M059J (cell line): ENCODE measurements at places on chromosomes 2 and 18.

- no peak for DNase-seq
Observed at GRCh38 chr2:64234150-64234549, 89.9 kb upstream of the PELI1 start.

DNA sequence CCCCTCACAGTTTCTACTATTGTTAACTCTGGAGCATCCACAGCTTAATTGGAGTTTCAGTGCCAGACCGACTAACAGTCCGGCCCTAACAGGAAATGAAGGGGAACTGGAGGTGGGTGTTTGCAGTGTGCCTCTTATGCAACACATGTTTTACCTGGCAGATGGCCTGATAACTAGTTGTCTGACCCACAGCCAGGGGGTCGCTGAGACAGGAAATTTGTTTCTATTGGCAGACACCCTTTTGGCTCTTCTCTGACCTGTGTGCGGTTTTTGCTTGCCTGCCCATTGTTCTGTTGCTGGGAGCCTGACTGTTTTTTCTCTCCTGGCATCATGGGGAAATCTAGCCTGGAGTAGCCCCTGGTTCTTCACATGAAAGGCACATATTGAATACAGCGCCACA is 1329.8 kb downstream of the DSC3 start:
- DNase-seq: peak; percentile 6

- DNase-seq: no peak
Observed at GRCh38 chr2:61353909-61354308, 117.0 kb downstream of the USP34 start.

DNA sequence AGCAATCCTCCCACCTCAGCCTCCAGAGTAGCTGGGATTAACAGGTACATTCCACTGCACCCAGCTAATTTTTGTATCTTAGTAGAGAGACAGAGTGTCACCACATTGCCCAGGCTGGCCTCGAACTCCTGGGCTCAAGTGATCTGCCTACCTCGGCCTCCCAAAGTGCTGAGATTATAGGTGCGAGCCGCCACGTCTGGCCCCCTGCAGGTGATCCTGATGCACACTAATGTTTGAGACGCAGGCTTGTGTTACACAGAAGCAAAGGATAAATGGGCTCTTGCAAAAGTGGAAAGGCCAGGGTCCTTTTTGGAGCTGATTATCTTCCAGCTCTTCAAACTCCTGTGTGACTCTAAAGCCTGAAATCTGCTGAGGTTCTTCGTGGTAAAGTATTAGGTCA is 84.2 kb downstream of the TGFA start:
- DNase-seq: no peak

GRCh38 chr2:40531359-40531758 is 79.5 kb upstream of the SLC8A1 start:
- no peak for DNase-seq

- no peak for DNase-seq
Observed at GRCh38 chr2:138601458-138602165, 100.0 kb downstream of the SPOPL start.

DNA sequence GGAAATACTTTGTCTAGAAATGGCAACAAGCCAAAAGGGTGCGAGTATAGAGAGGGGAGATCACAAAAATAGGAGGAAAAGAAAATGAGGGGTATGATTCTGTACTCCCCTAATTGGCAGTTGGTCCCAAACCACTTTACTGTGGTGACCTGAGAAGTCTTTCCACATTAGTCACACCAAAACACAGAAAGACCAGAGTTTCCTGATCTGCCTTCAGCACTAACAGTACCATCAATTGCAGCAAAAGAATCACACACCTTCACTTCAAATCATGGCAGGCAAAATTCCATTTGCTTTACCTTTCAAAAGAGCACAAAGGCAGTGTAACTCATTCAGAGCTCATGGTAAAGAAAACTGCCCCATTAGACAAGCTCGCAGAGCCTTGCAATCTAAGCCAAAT is 86.8 kb downstream of the ALK start:
- peak; percentile 85 for DNase-seq

- DNase-seq: no peak
Observed at GRCh38 chr18:31274931-31275330, 43.0 kb upstream of the DSG1 start.

GRCh38 chr18:12851716-12852115 is 32.3 kb downstream of the PTPN2 start:
- DNase-seq: peak; percentile 4

DNA sequence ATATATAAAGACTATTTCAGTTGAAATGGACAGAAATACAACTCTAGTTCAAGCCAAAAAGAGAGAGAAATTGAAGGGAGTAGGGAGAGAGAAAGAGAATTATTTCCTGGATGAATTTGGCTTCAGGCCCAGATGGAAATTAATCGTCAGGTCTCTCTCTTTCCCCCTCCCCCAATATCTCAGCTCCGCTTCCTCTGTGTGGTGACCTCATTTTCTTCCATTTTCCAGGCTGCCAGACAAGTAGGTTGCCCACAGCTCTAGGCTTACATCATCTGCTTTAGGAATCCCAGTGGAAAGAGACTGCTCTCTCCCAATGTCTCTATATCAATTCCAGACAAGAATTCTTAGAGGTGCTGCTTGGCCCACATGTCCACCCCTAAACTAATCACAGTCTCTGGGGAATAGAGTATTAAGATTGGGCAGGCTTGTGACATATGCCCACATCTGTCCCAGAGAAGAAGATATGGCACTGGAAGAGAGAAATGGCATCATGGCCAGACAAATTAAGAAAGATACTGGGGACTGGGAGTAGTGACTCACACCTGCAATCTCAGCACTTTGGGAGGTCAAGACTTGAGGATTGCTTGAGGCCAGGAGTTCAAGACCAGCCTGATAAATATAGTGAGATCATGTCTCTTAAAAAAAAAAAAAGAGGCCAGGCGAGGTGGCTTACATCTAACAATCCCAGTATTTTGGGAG is 37.2 kb upstream of the CFAP36 start:
- peak; percentile 71 for DNase-seq

GRCh38 chr2:144521686-144522085 is 1.8 kb upstream of the ZEB2 start:
- DNase-seq: no peak

- DNase-seq: peak; percentile 26
Observed at GRCh38 chr2:196088203-196088602, 19.6 kb upstream of the DNAH7 start.

- no peak for DNase-seq
Observed at GRCh38 chr2:202299712-202300111, 34.1 kb downstream of the NOP58 start.
